Activated naive CD8-positive, alpha-beta T cell treated with anti-CD3 and anti-CD28 coated beads for 36 hours (primary cell): ENCODE measurements at places on chromosomes 4 and X. TPM values are rescaled to one million over a fixed set of nuclear protein-coding genes. Genes with fewer than 3 reads are reported as not detected.

The FRG2 gene
- total RNA-seq: 0.12 TPM

The POLN gene
- total RNA-seq: 1.0 TPM

The PNMA5 gene
- total RNA-seq: not detected

- no peak for DNase-seq
These were observed 24.8 kb downstream of the IL13RA1 start for GRCh38 chrX:118751950-118752783.

DNA sequence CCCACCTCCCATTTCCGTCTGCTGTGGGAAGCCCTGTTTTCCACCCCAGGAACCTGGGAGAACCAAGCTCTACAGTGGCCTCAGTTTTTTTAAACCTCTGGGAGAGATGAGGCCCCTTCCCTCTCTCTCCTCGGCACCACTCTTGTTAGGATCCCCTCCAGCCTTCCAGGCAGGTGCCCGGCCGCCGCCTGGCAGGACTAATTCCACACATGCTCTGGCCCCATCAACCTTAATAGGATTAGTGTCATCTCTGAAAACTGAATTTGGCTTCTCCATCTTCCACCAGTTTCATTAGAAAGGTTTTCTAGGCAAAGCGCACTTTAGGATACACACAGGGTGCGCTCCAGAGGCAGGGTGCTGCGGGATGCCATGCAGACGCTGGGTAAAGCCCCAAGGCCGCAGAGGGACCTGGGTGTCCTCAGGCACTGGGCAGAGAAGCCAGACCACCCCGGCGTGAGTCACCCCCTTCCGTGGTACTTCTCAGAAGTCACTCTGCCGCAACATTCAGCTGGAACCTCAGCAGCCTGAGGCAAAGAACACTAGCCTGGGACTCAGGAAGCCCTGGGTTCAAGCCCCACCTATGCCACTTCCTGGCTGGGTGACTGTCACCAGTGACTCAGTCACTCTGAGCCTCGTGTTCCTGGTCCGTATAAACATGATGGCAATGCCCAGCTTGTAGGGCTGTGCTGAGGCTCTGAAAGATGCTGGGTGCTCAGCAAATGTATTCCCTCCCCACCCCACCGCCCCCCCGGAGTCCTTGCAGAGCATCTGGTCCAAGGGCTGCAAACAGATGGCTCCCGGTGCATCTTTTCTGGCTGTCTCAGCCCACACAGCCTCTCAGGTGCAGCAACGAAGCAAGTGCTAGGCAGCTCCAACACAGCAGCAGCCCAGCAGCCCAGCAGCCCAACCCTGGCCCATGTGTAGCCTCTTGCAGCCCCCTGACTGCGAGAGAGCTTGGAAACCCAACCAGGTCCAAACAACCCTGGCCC lies 29.1 kb downstream of the PPP2R2C start:
- no peak for DNase-seq
